ENCODE measurements at places on chromosomes 12 and 14. TPM values are rescaled to one million over a fixed set of nuclear protein-coding genes. Genes with fewer than 3 reads are reported as not detected.

- DNase-seq, result no peak
Observed at GRCh38 chr12:70074510-70074909, 168.7 kb upstream of the CNOT2 start.

DNA sequence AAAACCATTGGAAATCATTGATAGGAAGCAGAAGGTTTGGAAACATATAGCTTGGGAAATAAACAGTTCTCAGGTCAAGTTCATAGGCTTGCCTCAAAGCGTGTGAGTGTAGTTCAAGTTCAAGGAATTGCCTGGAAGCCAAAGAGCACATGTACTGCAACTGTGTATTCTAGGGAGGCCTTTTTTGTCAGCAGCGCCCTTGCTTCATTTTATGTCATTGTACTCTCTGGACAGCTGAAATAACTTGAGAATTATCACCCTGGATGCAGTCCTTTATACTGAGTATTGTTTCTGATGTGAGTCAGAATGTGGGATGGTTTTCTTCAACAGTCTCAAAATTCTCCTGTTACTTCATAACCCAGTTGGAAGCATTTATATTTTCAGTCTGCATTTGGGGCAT is 16.0 kb upstream of the EVL start:
- DNase-seq, result no peak

GRCh38 chr12:90773491-90773890 is 181.5 kb downstream of the CCER1 start:
- DNase-seq, result no peak

The ACOT6 gene
- total RNA-seq, result not detected

DNA sequence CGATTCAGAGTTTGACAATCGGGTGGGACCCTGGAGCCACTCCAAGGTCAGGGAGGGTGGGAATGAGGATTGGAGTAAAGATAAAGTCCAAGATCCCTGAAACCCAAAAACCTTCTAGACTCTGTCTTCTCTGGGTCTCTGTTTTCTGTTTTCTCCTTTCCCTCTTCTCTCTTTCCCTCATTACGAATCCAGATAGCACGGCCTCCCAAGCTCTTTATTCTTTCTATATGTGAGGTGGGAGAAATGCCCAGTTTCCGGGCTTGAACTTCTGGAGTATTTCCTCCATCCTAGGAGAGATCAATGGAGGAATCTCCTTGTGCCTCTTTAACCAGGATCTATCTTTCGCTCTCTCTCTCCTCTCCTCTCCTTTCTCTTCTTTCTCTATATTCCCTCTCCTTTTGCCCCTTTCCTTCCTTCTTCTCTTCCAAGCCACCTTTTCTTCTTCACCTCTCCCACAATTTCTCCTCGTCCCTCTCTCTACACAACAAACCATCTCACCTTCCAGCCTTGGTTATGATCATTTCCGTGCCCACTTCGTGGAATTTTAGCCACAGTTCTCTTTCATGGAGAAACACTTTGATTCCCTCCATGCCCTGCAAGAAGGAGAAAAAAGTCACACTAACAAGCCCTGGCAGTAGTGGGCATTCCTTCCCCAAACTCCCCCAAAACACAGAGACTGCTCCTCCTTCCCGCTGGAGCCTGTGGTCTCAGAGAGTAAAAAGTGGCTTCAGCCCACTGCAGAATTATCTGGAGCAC is 4.4 kb downstream of the TBX5 start:
- no peak for DNase-seq

DNA sequence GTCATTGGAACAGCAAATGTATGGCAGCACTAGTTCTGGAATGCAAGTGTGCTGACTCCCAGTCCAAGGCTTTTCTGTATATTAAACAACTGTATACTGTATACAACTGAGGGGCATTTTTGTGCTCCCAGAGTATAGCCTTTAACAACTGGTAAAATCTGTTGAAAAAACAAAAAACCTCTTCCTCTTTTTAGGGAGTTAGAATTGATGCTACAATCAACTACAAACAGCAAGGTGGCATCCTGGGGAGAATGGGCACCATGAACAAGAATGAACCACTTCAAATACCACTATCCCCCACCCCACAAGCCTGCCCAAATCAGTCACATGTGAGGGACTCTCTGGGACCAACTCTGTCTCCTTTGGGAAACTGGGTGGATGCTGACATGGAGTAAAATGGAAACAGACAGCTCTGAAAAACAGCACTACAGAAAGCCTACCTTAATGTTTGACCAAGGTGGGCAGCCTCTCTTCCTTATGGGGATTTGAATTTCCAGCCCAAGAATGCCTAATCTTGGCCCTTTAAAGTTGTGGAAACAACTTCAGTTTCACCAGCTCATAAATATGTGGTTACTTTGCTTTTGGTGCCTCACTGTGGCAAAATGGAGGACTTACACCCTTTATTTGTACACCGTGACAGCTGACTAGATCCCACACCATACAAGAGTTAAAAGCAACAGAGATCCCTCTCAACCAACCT is 7.5 kb downstream of the VTI1B start:
- DNase-seq, result peak; percentile 55

GRCh38 chr12:24404086-24404815 is 454.8 kb upstream of the SOX5 start:
- no peak for DNase-seq

The FOXA1 gene
- total RNA-seq, result not detected

The PPP1R1A gene
- total RNA-seq, result not detected
